Pancreas (tissue), 10 donors: ENCODE measurements at places on chromosomes 2 and 18.
A peak's percentile ranks its signal among the peaks of the same experiment; 100 is the strongest.

DNA sequence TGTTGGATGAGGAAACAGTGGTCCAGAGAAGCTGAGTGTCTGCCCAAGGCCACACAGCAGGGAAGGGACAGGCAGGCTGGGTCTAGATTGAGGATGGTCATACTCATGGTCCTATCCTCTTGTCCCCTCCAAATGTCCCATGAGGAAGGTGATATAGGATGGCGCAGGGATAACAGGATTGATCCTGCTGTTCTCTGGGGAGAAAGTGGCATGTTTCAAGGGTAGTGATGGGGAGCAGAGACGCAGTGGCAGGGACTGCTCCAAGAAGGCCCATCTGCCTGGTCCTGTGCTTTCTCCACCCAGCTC, 24.6 kb downstream of the HS1BP3 start:
- no peak for DNase-seq

GRCh38 chr18:43571078-43571689, 293.9 kb upstream of the SYT4 start:
- no peak for DNase-seq

DNA sequence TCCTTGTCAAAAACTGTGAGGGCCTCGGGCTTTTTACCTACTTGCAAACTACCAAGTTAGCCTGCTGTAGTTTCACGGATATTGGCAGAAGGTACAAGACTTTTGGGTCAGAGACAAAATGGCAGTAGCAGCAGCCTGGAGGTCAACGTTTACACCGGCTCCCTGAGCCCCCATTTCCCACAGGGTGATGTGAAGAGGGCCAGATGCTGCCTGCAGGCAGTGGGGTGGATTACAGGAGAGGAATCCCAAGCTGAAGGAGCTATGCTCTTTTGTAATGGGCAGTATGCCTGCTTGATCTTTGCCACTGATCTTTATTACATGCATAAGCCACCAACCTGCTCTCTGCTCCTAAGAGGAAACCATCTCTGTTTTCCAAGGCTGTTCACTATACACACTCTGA, 29.5 kb upstream of the SP5 start:
- DNase-seq: no peak

GRCh38 chr2:9739531-9739964, 103.7 kb upstream of the TAF1B start:
- no peak for DNase-seq

GRCh38 chr2:23480957-23481797, 96.2 kb downstream of the KLHL29 start:
- DNase-seq: peak; percentile 61

DNA sequence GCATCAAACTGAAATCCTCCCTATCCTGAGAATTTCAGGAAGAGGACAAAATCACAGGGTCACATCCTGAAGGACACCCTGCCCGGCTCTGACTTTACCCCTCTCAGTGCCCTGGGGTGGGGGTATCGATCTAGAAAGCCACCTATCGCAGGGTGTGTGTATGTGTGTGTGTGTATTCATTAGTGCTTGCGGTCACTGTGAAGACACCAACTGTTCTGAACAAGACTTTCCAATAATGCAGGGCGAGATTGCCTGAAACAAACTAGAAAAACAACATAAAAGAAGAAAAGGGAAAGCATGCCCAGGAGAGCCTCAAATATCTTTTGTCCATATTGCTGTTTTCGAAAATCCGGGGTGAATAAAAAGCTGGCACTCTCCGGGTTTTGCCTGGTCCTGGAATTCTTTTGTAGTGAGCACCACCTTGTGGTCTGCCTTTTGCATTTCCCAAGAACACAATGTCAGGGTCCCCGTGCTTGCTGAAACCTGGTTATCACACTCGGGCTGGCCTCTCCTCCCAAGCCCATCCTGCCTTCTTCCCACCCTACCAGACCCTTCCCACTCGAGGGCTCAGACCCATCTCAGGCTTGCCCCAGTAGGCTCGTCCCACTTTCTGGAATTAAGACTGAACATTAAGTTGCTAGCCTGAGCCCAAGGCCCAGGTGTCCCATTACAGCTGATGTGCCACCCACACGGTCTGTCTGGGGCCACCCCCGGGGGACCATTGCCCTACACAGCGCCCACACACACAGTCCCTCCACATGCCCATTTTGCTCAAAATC, 25.0 kb upstream of the COPS8 start:
- DNase-seq: peak; percentile 37
